ENCODE measurements at places on chromosomes 4 and X. TPM values are rescaled to one million over a fixed set of nuclear protein-coding genes. Genes with fewer than 3 reads are reported as not detected.

Gene ETDA
- not detected for total RNA-seq

Gene CXorf49
- total RNA-seq, result not detected

Gene TMEM33
- total RNA-seq, result 76.7 TPM

Gene NHSL2
- total RNA-seq, result 0.41 TPM

Gene NPY5R
- total RNA-seq, result not detected

Gene SLITRK4
- total RNA-seq, result not detected

Gene HEPH
- total RNA-seq, result not detected

GRCh38 chrX:121655276-121655675, 607.9 kb downstream of the GLUD2 start:
- no peak for DNase-seq

GRCh38 chr4:35364321-35364870, 879.9 kb downstream of the ARAP2 start:
- DNase-seq, result no peak

- no peak for DNase-seq
Observed at GRCh38 chr4:84568496-84568895, 14.4 kb upstream of the CDS1 start.

DNA sequence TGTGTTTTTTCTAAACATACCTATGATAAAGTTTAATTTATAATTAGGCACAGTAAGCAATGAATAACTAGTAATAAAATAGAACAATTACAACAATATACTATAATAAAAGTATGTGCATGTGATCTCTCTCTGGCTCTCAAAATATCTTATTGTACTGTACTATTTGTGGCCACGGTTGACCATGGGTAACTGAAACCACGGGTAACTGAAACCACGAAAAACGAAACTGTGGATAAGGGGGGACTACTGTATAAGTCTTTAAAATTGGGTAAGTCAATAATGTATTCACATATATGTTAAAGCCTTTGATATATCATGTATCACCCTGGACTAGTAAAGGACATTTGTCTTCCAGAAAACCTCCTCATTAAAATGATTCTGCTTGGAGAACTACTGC, 20.0 kb downstream of the TMEM154 start:
- DNase-seq, result no peak

DNA sequence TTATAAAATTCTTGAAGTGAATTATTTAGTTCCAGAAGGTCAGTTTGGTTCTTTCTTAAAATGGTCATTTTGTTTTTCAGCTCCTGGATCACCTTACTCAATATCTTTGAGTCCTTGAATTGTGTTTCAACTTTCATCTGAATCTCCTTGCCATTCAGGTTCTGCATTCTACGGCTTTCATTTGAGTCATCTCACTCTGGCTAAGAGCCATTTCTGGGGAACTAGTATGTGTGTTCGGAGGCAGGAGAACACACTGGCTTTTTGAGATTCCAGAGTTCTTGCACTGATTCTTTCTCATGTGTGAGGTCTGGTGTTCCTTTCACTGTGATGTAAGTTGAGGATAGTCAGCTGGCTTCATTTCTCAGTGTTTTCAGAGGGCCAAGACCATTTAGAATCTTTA, 708.4 kb upstream of the FRG1 start:
- DNase-seq, result no peak

DNA sequence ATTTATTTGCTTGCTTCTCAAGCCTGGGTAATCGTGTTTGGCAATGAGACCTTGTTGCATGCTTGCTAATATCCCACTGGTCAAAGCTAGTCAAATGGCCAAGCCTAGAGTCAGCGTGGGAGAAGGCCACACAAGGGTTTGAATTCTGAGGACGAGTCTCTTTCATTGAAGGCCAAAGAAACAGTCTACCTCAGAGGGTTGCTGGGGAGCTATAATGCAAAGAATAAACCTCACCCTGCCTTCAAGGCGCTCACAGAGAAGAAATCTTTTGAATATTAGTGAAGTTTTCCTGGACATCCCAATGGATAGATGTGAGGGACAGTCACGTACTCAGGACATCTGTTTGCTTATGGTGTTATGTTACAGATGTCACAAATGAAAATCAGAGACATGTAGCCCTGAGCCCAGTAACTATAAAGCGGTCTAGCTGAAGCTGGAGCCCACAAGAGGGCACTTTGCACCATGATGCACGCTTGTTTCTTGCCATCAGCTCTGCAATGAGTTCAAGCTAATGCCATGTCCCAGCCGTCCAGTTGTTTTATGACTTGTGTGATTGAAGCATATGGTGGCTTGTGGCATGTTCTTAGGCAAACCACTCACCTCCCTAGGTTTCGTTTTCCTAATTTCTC, 1.1 kb upstream of the TLR3 start:
- no peak for DNase-seq

- DNase-seq, result no peak
Observed at GRCh38 chr4:101973361-101973760, 182.8 kb downstream of the BANK1 start.

DNA sequence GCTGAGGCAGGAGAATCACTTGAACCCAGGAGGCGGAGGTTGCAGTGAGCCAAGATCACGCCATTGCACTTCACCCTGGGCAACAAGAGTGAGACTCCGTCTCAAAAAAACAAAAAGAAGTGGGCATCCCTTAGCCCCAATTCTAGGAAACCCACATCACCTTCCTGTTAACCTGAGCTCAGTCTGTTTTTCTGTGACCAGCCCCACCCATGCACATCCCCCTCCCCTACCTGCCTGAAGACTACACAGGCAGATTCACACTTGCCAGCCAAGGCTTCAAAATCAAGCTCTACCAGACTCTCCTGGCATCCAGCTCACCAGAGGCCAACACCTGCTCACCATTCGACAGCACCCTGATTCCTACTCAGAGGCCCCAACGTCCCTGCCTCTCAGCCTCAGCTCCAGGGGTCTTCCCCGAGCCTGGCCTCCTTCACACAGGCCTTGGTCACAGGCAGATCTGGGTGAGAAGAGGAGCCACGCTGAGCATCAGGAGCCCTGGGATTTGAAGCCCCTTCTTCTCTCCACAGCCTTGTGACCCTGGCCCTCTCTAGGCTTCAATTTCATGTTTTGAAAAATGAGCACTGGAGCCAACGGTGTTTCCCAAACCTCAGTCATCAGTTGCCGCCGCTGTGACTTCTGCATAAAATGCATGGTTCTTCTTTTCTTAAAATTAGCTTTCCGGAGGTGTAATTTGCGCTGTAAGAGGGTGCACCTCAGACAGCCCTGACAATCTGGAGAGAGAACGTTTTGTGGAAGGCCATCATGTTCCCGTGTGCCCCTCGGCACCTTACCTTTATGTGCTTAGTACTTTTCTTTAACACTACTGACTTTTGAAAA, 47.3 kb downstream of the JAKMIP1 start:
- DNase-seq, result no peak

GRCh38 chrX:45428831-45429230, 228.2 kb upstream of the DIPK2B start:
- no peak for DNase-seq

DNA sequence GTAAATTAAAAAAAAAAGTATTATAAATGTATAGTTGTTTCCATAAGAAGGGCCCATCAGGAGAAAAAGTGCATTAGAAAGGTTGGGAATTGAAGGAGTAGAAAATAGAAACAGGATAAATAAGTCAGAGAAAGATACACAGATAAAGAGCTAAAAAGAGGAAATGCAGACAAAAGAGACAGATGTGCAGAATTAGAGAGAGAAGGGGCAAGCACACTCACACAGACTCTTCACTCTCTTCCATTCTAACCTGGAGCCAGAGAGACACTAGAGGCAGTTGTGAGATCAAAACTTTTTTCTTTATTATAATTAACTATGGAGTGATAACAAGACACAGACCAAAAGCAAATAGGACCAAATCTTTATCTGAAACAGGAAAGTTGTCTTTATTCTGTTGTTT, 134.1 kb downstream of the CEP135 start:
- no peak for DNase-seq

GRCh38 chrX:24399550-24399949, 39.1 kb downstream of the SUPT20HL1 start:
- no peak for DNase-seq

GRCh38 chr4:144289667-144290428, 149.3 kb upstream of the GYPA start:
- no peak for DNase-seq

DNA sequence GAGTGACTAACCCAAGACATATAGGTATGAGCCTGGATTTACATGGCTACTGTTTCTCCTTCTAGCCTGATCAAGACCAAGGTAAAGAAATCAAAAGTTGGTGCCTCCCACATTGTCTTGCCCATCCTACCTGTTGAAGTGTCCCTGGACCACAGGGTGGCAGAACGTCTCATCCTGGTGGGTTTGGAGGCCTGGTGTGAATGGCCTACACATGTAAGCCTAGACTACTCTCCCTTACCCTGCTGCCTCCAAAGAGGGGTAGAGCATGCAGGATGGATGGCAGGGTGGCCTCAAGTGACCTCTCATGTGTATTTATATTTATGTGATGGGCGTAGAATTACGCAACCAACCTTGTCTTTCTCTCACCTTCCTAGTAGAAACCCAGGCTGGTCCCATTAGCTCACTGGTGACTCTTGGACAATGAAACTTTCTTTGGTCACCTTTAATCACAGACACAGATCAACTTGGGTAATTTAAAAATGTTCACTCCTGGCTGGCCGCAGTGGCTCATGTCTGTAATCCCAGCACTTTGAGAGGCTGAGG, 73.3 kb upstream of the SOD3 start:
- DNase-seq, result no peak

- no peak for DNase-seq
Observed at GRCh38 chr4:88604978-88605678, 12.8 kb downstream of the HERC3 start.

- DNase-seq, result no peak
Observed at GRCh38 chr4:185941461-185941860, 127.5 kb upstream of the TLR3 start.

DNA sequence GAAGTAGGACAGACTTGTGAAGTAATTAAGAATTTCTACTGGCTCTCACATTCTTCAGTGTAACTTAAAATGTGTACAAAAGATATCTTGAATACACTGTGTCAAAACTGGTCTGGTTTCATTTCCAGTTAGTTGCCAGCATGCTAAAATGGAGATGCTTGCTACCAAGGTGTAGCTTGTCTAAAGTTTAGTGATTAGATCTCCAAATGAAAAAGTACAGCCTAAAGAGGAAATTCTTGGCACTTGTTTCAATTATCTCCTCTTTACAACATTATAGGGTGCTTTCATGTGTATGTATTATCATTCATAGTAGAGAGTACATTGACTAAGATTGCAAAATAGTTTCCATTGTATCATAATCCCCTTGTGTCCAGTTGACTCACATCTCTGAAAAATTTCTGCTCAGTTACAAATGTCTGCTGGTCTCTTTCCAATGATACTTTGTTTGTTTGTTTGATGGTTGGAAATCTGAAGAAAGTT, 97.3 kb upstream of the SPRY1 start:
- DNase-seq, result no peak

GRCh38 chr4:140219567-140219966, 65.6 kb upstream of the MAML3 start:
- DNase-seq, result no peak

- DNase-seq, result no peak
Observed at GRCh38 chr4:57037982-57038604, 59.4 kb downstream of the POLR2B start.

DNA sequence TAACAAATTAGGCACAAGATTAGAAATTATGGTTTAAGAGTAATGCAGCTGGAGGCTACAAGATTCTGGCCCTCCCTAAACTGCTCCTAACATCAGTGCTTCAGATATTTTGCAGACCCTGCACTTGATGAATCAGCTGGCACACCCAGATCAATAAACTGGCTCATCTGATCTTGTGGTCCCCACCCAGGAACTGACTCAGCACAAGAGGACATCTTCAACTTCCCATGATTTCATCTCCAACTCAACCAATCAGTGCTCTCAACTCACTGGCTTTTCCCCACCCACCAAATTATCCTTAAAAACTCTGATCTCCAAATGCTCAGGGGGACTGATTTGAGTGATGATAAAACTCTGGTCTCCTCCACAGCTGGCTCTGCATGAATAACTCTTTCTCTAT, 21.7 kb upstream of the TMEM33 start:
- DNase-seq, result no peak

GRCh38 chr4:2395584-2395983, 22.9 kb downstream of the ZFYVE28 start:
- DNase-seq, result no peak

DNA sequence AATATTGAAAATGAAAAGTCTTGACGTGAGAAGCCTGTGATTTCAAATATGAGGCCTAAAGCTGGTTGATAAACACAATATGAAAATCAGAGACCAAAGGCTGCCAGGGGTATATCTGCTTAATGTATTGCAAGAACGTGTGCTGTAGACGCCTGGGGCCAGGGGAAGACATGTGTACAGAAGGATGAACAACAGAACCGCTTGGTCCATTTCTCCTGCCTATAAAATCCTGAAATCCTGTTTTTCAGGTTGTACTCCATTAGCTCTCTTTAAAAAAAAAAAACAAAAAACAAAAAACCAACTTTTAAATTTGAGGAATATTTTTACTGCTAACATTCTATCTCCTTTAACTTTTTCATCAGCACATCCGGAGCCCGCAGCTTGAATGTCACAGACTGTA, 109.2 kb downstream of the STOX2 start:
- DNase-seq, result no peak

- peak; percentile 60 for DNase-seq
Observed at GRCh38 chrX:40174001-40174853, 76.5 kb upstream of the BCOR start.

- no peak for DNase-seq
Observed at GRCh38 chrX:45781901-45782553, 581.4 kb upstream of the DIPK2B start.

DNA sequence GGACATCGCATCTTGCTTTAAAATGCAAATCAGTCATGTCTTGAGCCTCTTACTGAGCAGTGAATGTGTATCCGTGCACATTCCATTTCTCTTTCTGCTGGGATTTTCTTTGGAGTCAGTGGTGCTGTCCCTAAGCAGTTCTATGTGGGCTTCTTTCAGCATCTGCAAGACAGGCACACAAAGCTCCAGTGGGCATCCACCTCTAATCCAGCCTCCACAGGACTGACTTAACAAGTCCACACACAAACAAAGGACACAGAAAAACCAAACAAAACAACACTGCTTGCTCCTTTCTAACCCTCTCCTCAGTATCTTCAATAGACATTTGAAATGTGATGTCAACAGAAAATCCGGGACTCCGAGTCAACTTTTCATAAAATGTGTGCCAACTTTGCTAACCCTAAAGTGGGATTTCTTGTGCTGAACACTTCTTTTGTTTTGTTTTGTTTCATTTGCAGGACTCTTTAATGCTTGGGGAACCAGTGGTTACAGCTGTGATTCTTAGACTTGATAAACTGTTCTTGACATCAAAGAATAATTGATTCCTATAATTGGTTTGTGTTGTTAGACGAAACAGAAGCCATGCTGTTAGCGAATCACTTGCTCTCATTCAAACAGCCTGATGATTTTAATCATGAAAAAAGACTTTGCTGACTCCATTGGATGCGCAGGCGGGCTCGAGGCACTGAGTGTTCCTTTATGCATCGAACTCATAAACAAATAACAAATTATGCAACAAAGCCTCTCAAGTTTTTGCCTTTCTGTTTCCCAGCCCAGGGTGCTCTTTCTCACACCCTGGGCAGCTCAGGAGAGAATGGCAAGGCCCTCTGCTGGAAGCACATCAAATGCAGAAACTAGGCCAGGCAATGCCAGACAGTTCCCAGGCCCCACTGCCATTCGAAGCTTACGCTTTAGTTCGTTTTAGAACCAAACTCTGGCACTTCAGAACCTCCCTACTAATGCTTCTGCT, 20.1 kb downstream of the ETNPPL start:
- DNase-seq, result no peak

GRCh38 chrX:27599928-27600327, 9.8 kb downstream of the DCAF8L2 start:
- DNase-seq, result no peak
